A549 treated with ZK216348 at 1 μM for 4 hours (cell line): ENCODE measurements at places on chromosomes 12 and 14. TPM values are rescaled to one million over a fixed set of nuclear protein-coding genes. Genes with fewer than 3 reads are reported as not detected.

The STAC3 gene
- 0.17 to 0.68 TPM (median 0.36 TPM) in 5 replicates for total RNA-seq

The STYK1 gene
- 0.14 to 0.53 TPM (median 0.31 TPM) in 5 replicates for total RNA-seq

The ZFHX2 gene
- 0.85 to 1.8 TPM (median 1.3 TPM) in 5 replicates for total RNA-seq

The DDN gene
- total RNA-seq, result 0.40 to 0.81 TPM (median 0.70 TPM) in 5 replicates

The NRDE2 gene
- total RNA-seq, result 7.4 to 10.8 TPM (median 10.3 TPM) in 5 replicates

The NRIP2 gene
- not detected in 5 replicates for total RNA-seq

The CLEC12A gene
- total RNA-seq, result not detected in 5 replicates

The FAM90A1 gene
- total RNA-seq, result 0.10 to 0.24 TPM (median 0.12 TPM) in 3 of 5 replicates, not detected in the others

The CATSPERB gene
- not detected in 5 replicates for total RNA-seq

The PTGES3 gene
- 257 to 433 TPM (median 394 TPM) in 5 replicates for total RNA-seq

The POLE2 gene
- total RNA-seq, result 8.8 to 15.4 TPM (median 13.7 TPM) in 5 replicates

The DNAJC22 gene
- total RNA-seq, result 15.2 to 21.5 TPM (median 21.0 TPM) in 5 replicates

The SPX gene
- total RNA-seq, result 2.3 to 4.0 TPM (median 2.9 TPM) in 5 replicates

The TBC1D30 gene
- 1.2 to 2.1 TPM (median 1.8 TPM) in 5 replicates for total RNA-seq

The TAS2R30 gene
- total RNA-seq, result not detected in 5 replicates

The KCNH3 gene
- 1.5 to 2.8 TPM (median 2.6 TPM) in 5 replicates for total RNA-seq

The PLEKHH1 gene
- 3.3 to 5.4 TPM (median 3.7 TPM) in 5 replicates for total RNA-seq

The ITGB7 gene
- total RNA-seq, result 0.35 to 0.95 TPM (median 0.41 TPM) in 5 replicates

The GLIPR1L1 gene
- total RNA-seq, result not detected in 5 replicates

The PCED1B gene
- 27.6 to 31.6 TPM (median 30.3 TPM) in 5 replicates for total RNA-seq

The IL26 gene
- not detected in 5 replicates for total RNA-seq

The MCRS1 gene
- total RNA-seq, result 48.6 to 69.1 TPM (median 67.9 TPM) in 5 replicates

The SERPINA3 gene
- 10.4 to 12.3 TPM (median 11.0 TPM) in 5 replicates for total RNA-seq

The HNRNPC gene
- 768 to 1,101 TPM (median 847 TPM) in 5 replicates for total RNA-seq

The NGB gene
- not detected in 5 replicates for total RNA-seq

The STRAP gene
- 165 to 212 TPM (median 188 TPM) in 5 replicates for total RNA-seq

The RNF31 gene
- 14.7 to 35.4 TPM (median 31.7 TPM) in 5 replicates for total RNA-seq

The INHBC gene
- 0.07 TPM in 1 of 5 replicates, not detected in the others for total RNA-seq
